T follicular helper cell (primary cell): ENCODE measurements at places on chromosomes 5 and 9.

DNA sequence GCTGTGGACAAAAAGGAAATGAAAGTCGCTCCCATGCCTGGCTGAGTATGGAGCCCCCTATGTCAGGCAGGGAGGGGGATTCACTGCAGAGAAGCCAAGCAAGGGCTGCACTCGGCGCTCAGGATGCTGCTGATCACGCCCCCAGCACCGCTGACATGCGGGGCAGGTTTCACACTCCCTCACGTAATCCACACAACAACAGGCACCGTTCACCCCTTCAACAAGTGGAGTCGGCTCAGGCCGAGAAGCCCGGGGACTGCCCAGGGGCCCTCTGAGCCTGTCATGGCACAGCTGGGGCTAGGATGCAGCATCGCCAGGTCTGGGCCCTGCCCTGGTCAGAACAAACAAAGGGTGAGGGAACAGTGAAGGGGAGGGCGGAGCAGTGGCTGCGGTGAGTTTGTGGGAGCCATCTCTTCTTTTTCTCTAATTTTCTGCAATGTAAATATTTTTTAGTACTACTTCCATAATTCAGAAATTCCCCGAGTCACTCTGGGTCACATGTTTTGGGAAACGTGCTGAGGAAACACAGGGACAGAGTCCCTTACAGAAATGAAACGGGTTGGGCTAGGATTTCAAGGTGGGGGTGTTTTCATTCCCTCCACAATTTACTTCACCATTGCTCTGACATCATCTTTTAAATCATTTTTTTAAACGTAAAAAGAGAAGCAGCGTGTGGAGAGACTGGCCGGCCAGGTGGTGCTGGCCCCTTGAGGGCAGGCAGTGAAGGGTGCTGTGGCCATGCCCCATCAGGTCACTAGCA, 49.8 kb downstream of the PRRT1B start:
- DNase-seq: no peak

DNA sequence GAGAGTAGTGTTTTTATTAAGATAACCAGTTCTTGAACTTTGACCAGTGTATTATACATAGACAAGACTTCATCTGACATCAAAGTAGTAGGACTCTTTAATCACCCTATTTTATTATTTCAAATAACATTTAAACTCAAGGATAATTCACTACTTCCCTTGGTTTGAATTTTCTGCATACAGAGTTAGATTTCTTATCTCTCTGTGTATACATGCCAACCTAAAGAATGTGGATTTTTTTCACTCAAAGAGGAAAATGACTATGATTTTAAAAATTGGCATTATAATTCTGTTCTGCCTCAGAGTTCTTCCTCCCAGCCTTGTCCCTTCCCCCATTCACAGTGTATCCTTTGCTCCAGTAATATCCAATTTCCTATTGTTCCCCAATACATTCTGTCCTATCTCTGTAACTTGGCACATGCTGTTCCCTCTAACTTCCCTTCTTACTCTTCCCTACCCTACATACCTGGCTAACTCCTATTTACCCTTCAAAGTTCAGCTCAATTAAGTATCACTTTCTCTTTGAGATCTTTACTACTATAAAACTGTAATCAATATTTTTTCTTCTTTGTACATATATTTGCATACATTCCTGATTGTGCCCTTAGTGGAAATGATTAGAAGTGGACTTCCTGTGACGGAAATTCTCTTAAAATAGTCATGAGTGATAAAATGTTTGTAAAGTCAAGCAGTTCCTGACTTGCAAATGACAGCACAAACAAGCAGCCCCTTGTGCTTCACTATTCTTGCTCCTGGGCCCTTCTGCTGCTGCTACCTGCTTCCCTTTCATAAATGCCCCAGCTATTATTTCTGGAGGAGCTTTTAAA, 38.1 kb upstream of the DENND4C start:
- DNase-seq: no peak

DNA sequence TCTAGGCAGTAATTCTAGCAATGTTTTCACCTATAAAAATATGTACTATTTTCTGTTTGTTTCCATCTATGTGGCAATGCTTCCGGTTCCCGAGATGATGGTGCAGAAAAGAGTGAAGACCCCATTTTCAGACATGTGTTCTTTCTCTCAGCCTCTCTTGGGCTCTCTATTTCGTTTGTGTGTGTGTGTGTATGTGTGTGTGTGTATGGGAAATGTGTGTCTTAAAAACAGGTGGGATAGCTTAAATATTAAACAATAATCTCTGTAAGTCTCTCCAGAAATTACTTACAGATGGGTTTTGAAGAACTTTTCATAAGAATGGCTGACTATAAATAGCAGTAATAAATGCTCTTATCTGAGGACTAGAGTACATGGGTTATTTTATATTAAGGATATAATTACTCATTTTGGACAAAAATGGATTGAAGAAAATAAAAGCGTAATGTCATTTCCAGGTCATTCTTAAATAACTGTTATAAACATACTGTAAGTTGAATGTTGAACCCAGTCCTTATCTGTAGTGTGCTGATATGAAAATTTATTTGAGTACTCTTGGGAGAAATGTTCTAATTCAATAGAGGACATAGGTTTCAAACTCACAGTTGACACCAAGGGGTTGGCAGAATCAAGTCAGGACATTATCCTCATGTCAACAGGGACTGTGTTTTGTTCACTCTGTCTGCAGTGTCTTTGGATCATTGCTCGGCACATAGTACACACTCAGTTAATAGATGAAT, 31.1 kb downstream of the PCSK5 start:
- DNase-seq: no peak

- DNase-seq: no peak
Measured at GRCh38 chr9:89878687-89879086, 273.9 kb downstream of the GADD45G start.

GRCh38 chr5:137414112-137414755, 84.9 kb downstream of the SPOCK1 start:
- no peak for DNase-seq

- no peak for DNase-seq
Measured at GRCh38 chr9:130345897-130346385, 80.4 kb downstream of the HMCN2 start.

DNA sequence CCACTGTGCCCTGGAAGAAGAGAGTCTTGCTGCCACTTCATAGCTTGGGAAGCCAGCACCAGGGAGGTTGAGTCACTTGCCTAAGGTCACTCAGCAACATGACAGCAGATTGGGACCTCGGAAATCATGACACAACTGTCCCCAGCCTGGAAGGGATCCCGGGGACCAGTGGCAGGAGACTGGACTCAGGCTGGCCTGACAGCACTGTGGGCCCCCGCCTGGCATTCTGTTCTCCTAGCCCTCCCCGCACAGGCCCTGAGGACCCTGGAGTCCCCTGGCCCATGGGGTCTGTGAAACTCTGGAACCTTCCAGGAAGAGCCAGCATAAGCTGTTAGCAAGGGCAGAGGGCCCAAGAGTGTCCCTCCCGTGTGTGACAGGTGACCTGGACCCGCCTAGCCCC, 64.9 kb downstream of the COL5A1 start:
- DNase-seq: no peak

- DNase-seq: no peak
Measured at GRCh38 chr5:126752081-126752785, 24.7 kb upstream of the LMNB1 start.
